ENCODE measurements at places on chromosomes 7 and 10. TPM values are rescaled to one million over a fixed set of nuclear protein-coding genes. Genes with fewer than 3 reads are reported as not detected.

Gene ANKRD30A
- not detected for total RNA-seq

Gene SLC13A1
- total RNA-seq: not detected

Gene PNLIPRP2
- not detected for total RNA-seq

Gene TMEM26
- total RNA-seq: not detected

Gene ANK3
- total RNA-seq: 3.1 TPM

Gene SLC13A4
- not detected for total RNA-seq

Gene TECTB
- not detected for total RNA-seq

Gene ZNF804B
- not detected for total RNA-seq

Gene TAS2R3
- total RNA-seq: not detected

Gene PRF1
- total RNA-seq: not detected
